ENCODE measurements at places on chromosomes 5 and 9.
A peak's percentile ranks its signal among the peaks of the same experiment; 100 is the strongest.

GRCh38 chr5:5085381-5085780 lies 54.7 kb upstream of the ADAMTS16 start:
- DNase-seq = no peak

DNA sequence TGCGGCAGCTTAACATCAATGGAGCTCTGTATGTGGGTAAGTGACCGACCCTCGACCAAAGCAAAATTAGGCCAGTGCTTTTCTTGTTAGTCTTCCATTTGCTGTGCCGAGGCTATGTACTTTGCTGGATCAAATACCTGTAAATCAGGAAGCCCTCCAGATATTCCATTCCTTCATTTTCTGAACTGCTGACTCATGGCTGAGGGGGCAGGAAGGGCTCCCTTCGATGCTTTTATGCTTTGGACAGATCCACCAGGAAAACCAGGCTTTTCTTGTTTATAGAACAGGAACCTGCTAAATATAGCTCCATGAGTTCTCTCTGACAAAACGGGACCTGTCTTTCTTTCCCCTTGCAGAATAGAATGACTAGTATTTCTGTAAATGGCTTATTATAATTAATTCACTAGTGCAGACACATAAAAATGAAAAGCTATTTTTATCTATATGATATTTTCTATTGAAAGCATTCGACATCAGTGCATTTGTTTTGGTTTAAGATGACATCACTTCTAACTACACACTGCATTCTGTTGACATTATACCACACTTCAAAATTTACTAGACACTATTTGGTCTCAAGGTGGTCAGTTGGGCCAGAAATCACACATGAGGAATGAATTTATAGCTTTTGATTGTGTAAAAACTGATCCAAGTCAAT lies 93.3 kb downstream of the LIFR start:
- no peak for DNase-seq

- DNase-seq = no peak
These were observed 612.7 kb upstream of the DMAC1 start for GRCh38 chr9:8412327-8412726.

- DNase-seq = no peak
These were observed 174.3 kb downstream of the MRPS30 start for GRCh38 chr5:44983006-44983405.

DNA sequence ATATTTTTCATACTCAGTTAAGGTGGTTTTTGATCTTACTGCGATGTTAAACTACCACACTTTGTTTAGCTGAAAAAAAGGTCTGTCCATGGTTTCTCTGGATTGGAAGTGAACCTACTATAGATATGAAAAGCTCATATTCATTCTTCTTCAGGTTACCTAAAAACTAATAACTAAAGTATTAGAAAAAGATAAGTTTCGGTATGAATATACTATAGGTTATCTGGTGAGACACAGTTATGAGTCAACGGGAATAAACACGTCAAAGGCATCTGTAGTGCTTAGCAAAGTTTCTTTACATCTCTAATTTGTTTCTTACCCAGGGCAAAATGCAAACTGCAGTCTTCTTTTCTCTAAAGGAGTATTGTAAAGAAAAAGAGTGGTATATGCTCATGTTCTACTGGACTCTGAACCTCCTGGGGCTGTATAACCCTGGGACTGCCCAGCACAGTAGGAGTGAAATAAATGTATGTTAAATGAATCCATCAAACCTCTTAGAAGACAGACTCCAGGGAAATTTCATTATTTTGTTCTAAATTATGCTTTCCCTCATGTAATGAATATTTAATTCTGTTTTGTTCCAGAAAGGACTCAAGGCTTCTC lies 521.9 kb downstream of the PDE4D start:
- no peak for DNase-seq

DNA sequence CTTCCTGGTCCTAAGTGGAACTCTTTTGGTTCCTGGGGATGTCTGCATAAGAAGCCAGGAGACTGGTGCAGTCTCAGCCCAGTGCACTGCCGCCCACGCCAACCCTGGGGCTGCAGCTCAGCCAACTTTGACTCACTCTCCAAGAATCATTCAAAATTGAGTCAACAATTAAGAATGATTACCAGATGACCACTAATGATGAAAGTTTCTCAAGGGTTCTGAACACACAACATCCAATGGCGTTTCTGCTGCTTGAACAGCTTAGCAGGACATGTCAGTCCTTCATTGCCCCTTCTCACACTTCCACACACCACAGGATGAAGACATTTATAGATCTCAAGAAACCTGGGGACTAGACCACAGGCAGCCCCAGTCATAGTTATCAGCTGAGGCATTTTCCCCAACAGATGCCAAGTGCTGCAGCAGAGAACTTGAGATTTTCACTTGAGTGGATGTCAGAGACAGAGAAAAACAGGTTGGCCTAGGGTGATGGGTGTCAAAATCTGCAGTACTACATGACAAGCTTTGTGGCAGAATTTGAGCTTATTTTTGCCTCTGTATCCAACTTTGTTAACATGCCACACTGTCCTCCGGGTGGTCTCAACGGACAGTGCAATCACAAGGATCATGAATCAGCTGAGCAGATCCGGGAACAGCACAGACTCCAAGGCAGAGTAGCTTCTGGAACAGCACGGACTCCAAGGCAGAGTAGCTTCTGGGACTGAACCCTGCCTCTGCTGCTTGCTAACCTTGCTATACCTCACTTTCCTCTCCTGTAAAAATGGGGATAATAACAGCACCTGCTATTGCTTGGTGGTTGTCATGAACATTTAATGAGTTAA lies 356.1 kb downstream of the SPOCK1 start:
- DNase-seq = no peak

DNA sequence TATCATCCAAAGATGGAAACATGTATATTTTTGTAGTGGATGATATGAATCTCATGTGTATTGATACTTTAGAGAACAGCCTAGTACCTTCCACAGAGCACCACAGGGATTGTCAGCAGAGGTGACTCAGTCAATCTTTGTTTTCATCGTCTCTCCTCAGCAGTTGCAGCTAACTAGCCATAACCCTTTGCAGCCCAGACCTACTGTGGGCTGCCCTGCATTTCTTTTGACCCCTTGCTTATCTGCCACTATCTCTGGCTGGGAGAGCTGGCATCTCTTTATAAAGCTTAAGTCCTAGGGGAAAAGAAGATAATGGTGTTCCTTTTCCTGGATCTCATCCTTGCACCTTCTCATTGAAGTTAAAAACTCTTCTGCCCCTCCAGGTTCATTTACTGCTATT lies 28.7 kb downstream of the HMGCR start:
- no peak for DNase-seq

DNA sequence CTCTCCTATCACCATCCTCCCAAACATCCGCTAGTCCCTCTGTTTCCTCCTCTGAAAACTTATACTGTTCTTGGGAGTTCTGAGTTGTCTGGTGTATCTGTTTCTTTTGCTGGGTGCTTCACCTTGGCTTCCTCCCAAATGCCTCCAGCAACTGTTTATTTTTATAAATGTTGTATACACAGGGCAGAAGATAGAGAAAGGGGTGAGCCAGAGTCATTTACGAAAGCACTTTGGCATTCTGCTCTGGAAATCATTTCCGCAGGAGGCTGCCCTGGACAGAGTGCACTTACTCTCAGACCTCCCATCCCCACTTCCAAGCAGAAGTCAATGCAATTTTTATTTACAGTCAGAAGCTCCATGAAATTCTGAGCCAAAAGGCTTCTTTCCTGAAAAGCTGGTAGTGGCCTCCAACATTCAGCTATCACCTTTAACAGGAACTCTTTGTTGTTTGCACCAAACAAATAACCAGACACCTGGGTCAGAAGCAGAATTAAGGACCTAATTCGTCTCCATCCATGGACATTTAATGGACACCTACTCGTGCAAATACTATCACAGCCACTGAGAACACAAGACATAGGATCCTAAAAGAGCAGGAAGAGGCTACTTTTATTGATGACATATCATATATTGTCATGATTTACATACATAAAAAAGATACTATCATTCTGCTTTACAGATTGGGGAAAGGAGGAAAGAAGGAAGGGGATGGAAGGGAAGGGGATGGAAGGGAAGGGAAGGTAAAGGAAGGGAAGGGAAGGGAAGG lies 229.5 kb upstream of the PAPPA start:
- no peak for DNase-seq

DNA sequence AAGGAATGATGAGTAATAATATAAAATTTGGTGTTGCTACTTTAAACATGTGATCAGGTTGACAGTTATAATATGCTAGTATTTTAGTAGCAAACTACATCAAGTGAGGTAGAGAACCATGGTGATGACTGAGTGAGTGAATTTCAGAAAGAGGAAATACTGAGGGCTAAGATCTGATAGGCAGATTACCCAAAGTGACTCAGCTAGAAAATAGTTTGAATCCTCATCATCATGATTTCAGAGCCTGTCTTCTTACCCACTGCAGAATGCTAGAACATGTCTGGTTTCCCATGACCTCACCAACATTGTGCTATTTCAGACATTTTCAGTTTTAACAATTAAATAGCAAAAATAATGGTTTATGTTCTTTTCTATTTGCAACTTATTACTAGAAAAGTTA lies 602.1 kb downstream of the TAF11L14 start:
- peak; percentile 14 for DNase-seq

GRCh38 chr9:88975966-88976889 lies 15.0 kb upstream of the S1PR3 start:
- peak; percentile 66 for DNase-seq

GRCh38 chr5:153276151-153276550 lies 214.3 kb upstream of the GRIA1 start:
- peak; percentile 20 for DNase-seq

DNA sequence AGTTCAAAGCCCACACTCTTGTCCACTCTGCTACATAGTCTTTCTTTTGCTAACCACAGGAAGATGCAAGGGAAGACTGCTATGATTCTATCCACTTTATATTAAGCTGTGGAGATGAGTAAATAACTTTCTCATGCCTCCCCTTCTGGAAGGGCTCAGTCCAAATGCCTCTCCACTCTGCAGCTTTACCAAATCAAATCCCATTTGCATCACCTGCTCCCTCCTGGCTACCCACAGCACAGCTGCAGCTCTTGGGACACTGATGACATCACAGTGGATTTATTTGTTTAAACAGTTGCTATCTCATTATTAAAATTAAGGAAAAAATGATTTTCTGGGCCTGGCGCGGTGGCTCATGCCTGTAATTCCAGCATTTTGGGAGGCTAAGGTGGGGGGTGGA lies 1544.9 kb upstream of the WWC1 start:
- DNase-seq = no peak

DNA sequence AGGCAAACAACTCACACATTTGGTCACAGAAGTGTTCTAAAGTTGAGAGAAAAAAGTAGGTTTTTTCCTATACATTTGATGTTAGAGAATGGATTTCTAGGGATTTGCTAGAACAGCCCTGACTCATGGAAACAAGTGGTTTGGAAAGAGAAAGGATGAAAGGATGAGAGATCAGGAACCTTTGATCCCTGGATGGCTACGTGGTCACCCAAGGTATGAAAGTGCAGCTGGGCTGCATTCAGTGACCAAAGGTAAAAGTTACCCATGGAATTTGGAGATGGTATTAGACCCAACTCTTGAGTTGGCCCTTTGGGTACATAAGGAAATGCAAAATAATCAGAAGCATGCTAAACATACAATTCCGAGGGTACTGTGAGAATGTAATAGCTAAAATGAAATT lies 61.3 kb upstream of the SPIN1 start:
- DNase-seq = no peak

DNA sequence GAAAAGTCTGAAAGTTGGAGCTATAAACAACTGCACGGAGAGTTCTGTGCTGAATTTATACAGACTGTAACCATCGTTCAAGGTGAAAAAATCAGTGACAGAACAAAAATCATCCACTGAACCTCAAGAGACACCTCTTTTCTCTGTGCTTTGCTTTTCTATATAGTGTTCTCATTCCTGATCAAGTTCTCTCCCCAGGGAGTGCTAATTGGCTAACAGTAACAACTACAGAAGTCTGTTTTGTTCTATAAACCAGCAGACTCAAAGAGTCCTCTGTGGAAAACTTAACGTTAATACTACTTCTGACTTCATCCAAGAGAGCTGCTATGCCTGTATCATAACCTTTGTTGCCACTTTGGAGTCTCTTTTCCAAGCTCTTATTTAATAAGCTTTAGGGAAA lies 1388.3 kb upstream of the C9orf72 start:
- no peak for DNase-seq

GRCh38 chr9:93895535-93895934 lies 59.6 kb downstream of the BARX1 start:
- DNase-seq = no peak

GRCh38 chr5:168162464-168162863 lies 129.0 kb upstream of the WWC1 start:
- no peak for DNase-seq

- DNase-seq = no peak
These were observed 21.6 kb upstream of the SVEP1 start for GRCh38 chr9:110601098-110601497.

DNA sequence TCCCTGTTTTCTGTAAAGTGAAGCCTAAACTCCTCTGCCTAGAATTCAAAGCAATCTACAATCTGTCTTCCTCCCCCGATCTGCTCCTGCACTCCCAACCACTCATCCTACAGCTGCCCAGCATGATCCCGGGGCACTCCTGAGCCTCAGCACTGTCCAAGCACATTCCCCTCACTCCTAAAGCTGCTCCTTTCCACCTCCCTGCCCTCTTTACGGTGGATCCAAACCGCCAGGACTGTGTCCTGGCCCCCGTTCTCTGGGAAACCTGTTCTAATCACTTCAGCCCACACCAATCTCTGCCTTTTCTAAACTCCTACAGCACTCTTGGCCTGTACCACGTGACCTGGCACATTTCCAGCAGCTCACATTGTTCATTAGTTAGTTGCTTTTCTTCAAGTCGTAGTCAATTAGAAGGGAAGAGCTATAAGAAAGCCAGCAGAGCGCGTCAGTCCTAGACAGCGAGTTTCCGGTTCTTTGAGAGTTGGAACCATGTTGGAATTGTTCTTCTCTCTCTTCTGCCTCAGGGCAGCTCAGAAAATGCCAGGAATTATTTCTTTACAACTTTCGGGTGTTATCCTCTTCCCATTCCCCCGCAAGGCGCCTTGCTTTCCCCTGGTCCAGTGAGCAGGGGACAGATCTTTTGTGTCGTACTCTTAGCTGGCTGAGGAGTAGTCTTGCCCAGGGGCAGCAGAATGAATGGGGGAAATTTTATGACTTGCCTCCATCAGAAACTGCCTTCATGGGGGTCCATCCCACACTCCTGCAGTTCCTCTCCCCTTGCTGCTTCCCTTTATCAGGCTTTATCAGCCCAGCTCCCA lies 60.7 kb downstream of the NRG2 start:
- DNase-seq = no peak

DNA sequence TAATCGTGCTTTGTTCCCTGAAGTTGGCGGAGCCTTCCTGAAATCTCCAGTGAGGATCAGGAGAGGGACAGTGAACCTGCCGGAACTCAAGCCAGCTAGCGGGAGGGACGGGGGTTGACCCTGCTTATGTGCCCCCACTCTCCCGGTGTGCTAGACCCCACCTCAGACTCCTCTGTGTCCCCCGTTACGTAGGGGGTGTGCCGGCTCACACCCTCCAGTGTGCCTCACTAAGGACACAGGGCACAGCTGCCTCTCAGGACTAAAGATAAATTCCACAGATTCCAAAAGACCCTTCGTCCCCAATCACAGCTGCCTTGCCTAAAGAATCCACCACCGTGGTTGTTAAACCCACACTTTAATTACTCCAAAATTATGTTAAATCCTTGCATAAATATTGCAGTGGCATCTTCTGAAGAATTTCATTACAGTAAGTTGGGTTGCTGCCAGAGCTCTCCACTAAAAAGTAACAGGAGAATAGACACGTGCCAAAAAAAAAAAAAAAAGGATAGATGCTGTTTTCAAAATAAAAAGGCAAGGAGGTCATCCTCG lies 73.7 kb downstream of the GTF3C4 start:
- DNase-seq = no peak

- peak; percentile 85 for DNase-seq
These were observed 588 bp upstream of the ZBED3 start for GRCh38 chr5:77087484-77088261.
